ENCODE measurements at places on chromosomes 12 and 14.
A peak's percentile ranks its signal among the peaks of the same experiment; 100 is the strongest.

DNA sequence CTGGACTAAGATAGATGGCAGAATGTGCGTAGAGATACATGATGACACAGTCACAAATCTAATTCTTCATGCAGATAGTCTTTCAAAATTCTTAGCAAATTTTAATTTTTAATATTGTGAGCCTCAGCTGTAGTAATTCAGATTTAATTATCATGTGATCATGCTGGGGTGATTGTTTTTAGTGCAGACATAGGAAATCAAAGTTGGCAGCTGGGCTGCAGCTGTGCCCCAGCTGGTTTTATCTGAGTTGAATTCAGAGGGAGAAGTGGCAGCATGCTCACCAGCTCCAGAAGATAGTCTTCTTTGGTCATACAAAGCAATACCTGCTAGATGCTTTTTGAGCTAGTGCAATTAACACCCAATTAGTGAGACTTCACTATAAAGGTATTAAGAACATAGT, 292.9 kb downstream of the RAD51B start:
- DNase-seq, result no peak

GRCh38 chr12:2243275-2243674, 190.5 kb downstream of the CACNA1C start:
- no peak for DNase-seq

DNA sequence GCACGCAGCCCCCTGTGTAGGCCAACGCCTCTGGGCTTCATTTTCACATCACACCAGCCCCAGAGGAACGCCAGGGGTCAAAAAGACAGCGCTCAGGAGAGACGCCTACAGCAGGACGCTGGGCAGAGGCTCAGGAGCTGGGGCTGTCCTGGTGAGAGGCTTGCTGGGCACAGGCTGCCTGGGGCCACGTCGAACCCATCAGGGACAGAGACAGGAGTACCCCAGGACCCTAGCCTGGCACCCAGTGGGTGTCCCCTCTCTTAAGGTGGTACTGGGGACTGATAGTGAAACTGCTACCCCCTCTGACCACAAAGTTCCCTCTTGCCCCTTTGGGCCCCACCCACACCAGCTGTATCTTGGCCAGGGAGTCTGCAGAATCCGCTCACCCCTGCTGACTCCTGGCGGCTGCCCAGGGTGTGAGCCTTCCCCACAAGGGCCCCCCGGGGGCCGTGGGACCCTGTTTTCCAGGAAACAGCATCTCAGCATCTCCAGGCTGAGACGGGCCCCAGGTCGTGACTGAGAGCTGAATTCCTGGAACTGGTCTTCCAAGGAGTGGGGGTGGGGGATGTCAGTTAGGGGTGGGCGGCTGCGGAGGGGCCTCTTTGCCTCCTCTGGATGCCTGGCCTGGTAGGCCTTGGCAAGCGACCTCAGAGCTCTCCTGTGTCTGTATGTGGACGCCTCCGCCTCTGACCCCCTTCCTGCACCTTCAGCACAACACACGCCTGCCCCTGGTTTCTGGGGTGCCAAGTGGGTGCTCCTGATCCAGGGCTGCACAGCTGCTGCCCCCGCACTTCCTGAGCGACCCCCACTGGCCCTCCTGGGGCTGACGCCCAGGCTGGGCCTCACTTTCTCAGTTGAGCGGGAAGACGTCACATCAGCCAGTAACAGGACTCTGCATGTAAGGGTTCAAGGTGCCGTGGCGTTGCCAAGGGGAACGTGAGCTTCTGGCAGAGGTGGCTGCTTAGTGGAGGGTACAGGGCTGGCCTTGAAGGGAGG, 321.9 kb upstream of the RTL1 start:
- no peak for DNase-seq

- no peak for DNase-seq
These were observed 212.8 kb upstream of the CAND1 start for GRCh38 chr12:67056329-67056728.

DNA sequence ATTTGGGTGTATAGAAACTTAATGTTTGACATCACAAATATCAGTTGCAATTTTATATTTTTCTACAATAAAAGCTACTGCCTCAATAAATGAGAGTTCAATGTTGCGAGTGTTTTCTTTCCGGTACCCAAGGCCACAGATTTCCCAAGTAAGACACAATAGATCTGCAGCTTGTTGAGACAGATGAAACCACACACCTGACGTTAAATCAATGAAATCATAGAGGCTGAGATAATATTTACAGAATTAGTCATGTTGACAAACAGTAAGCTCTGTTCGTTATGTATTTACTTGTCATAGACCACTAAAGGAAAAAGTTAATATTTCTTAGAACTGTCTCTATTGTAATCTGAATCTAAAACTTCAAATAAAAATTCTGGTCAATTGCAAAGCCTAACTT, 49.2 kb upstream of the PTHLH start:
- DNase-seq, result no peak

DNA sequence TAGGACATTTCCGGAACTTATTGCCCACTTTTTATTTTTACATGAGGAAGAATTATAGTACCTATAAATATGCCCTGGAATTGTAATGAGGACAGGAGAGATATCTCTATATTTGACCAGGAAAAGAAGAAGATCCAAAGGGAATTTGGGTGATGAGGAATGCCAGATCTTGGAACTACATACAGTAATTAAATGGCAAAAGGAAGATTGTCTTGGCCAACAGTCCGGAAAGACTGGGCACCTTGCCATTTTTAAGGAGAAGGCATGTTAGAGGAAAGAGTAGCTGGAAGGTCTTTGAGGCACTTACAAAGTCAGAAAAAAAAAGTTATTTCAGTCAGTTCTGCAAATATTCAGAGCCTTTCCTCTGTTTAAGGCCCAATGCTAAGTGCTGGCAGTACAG, 616.4 kb downstream of the MED13L start:
- DNase-seq, result no peak

DNA sequence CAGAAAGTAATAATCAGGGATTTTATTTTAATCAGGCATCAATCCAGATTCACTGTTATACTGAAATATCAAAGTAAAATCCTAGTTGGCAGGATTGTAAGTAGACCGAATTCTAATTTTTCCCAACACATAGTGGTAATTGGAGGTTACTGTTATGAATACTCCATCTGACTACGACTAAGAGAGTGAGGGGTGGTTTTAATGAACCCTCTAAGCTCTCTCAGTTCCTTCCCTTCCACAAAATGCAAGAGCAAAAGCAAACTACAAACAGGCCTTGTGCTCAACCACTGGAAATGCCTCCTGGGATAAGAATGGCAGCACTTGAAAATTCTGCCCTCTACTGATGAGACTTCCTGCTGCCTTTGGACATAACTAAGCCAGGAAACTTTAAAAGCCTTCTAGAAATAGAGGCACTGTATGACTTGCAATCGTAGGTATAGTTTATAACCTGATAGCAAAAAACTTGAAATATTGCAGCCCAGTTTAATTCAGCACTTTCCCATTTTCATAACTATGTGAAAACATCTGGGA, 184.8 kb downstream of the SLC16A7 start:
- no peak for DNase-seq

DNA sequence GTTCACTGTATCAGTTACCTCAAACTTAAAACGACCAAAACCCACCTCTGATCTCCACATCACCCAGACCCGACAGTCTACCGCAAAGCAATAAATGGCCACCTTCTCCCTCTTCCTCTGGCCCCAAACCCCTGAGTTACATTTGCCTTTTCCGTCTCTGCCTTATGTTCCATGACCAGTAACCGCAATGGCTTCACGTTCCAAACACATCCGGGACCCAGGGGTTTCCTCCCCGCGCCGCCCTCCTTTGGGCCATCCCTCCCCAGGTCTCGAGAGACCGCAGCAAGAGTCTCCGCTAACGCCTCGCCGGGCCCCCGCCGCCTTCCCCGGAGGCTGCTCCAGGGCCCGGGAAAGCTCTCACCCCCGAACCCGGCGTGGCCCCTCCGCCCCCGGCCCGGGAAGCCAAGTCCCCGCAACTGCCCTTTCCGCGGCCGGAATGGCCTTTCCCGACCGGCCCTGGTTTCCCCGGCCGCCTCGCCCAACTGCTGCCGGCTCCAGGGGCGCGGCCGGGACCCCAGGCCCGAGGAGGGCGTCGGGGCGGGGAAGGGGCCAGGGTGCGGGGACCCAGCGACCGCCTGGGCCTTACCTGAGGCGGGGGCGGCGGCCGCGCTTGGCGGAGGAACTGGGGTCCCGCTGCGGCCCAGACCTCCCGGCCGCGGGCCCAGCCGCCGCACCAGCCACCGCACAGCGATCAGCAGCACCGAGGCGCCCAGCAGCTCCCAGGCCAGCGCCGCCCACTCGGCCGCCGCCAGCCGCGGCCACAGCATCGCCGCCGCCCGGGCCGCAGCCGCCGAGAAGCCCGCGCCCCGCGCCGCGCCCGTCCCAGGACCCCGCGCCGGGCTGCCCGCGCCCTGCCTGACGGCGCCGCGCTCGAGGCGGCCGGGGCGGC, at the start of gene ANKLE2:
Gene ANKLE2, minus strand, starts transcription at position 801 of the 889 bp plus-strand sequence. Its CDS starts 34 bp downstream, at position 767.
- peak; percentile 36 for DNase-seq

DNA sequence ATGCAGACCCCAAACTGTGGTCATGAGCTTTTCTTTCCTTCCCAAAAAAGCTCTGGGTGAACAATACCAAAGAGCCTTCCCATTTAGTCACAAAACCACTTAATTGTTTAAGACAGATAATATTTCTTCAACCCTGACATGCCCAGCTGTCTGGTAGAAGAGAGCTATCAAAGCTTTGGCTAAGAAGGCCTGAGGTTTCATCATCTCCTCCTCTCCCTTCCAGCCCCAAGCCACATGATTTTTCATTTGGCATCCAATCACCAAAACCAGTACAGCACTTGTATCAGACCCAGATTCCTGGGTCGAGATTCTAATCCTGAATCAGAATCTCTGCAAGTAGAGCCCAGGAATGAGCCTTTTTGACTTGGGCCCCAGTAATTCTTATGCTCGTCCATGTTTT, 199.6 kb upstream of the TMEM260 start:
- no peak for DNase-seq

DNA sequence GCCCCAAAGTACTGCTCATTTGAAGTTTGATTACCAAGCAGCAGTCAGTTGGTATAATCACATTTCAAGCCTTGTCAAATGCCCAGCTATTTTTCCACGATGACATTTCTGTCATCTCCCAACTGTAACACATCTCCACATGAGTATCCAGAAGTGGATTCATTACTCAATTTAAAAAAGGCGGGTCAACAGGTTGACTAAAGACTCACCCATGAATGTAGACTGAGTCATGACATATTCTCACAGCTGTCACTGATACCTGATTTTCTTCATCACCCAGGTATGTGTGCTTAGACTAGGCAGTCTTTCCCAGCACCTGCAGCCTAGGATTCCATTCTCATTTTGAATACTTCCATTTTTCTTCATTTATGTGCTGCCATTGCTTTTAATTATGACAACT, 75.1 kb upstream of the DBX2 start:
- DNase-seq, result no peak

- no peak for DNase-seq
These were observed 115.7 kb upstream of the MDM1 start for GRCh38 chr12:68447797-68448260.

DNA sequence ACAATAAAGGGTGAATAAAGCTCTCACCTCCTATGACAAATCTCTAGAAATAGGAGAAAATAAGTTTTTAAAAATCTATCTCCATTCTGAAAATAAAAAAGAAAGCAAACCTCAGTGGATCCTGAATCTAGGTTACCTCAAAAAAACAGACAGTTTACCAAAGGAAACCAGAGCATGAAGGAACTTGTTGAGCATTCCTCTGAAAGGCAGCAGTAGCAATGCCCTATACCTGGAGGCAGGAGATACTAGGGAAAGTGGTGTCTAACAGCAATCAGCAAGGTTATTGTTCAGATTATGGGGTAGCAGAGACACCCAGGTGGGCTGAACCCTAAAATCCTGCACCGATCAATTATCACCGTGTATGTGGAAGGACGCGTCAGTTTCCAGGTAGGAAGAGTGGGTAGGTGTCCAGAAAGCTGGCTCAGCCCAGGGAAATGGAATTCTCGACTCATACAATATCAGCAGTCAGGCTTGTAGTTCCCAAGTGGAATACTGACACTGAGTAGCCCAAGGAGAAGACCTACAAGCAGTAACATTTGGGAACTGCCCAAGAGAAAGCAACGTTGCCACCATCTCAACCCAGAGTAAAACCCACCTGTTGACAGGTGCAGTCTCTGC, 128.3 kb downstream of the ST8SIA1 start:
- DNase-seq, result no peak
